Astrocyte (in vitro differentiated cells and primary cell): ENCODE measurements at places on chromosomes 4 and X.

DNA sequence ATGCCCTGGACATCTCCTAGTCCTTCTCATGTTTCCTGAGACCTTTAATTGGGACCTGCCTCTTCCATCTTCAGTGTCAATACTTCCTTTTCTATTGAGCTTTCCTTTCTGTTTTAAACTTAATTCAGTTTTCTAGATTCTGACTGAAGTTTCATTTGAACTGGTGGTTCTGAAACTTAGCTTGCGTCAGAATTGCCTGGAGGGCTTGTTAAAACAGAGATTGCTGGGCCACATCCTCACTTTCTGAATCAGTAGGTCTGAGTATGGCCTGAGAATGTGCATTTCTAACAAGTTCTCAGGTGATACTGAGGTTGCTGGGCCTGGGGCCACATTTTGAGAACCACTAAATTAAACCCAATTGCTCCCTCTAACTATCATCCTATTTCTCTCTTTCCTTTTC, 152.1 kb upstream of the DGKK start:
- no peak overlapping the region for H3K27ac ChIP-seq
- H3K4me1 ChIP-seq: no peaks in the 10 kb centered on the region
- DNase-seq: no peak
- H3K36me3 ChIP-seq: no peaks in the 10 kb centered on the region
- no peaks in the 10 kb centered on the region for H3K27me3 ChIP-seq

- no peak overlapping the region for H3K27ac ChIP-seq
- no peaks in the 10 kb centered on the region for H3K4me1 ChIP-seq
- no peaks in the 10 kb centered on the region for H3K36me3 ChIP-seq
- DNase-seq: no peak
- no peaks in the 10 kb centered on the region for H3K27me3 ChIP-seq
- H3K4me3 ChIP-seq: no peak overlapping the region
These were observed 58.1 kb upstream of the GBA3 start for GRCh38 chr4:22634541-22635181.

GRCh38 chr4:19123681-19124080, 1102.1 kb upstream of the LCORL start:
- H3K27me3 ChIP-seq: no peaks in the 10 kb centered on the region
- H3K4me3 ChIP-seq: no peak overlapping the region
- H3K36me3 ChIP-seq: no peaks in the 10 kb centered on the region
- no peak for DNase-seq
- no peaks in the 10 kb centered on the region for H3K4me1 ChIP-seq

GRCh38 chr4:6900956-6901355, 8.7 kb upstream of the TBC1D14 start:
- no peak overlapping the region for H3K27ac ChIP-seq
- no peak overlapping the region for H3K4me3 ChIP-seq
- H3K4me1 ChIP-seq: no peaks in the 10 kb centered on the region
- no peak for DNase-seq
- no peaks in the 10 kb centered on the region for H3K36me3 ChIP-seq

GRCh38 chr4:169080981-169081380, 70.9 kb upstream of the CBR4 start:
- peaks cover 20% of the 10 kb centered on the region for H3K4me1 ChIP-seq
- H3K4me3 ChIP-seq: no peak overlapping the region
- DNase-seq: peak; percentile 46
- no peaks in the 10 kb centered on the region for H3K27me3 ChIP-seq
- peaks cover 6% of the 10 kb centered on the region for H3K36me3 ChIP-seq

GRCh38 chr4:85402371-85402770, 72.6 kb upstream of the ARHGAP24 start:
- H3K27ac ChIP-seq: no peak overlapping the region
- no peaks in the 10 kb centered on the region for H3K36me3 ChIP-seq
- no peak overlapping the region for H3K4me3 ChIP-seq
- no peaks in the 10 kb centered on the region for H3K27me3 ChIP-seq

DNA sequence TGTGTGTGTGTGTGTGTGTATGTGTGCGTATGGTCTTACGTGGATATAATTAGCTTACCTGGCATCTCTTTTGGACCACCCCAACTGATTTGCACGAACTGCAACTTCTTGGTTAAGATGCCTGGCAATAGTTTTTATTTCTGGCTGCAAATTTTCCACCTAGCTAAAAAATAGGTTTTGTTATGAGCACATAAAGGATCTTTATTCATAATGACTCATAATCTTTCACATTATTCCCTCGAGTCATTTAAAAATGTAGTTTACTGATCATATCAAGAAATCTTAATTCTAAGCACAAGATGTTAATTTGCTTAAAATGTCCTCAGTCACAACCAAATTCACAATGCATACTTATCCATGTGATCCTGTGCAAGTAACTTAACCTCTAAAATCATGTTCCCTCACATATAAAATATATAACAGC, 1.5 kb downstream of the COX18 start:
- H3K27me3 ChIP-seq: no peaks in the 10 kb centered on the region
- peak overlapping the region; percentile 87 for H3K27ac ChIP-seq
- peaks cover 16% of the 10 kb centered on the region for H3K36me3 ChIP-seq

GRCh38 chrX:53160297-53160983, 64.6 kb downstream of the KDM5C start:
- H3K4me1 ChIP-seq: no peaks in the 10 kb centered on the region
- H3K4me3 ChIP-seq: no peak overlapping the region
- no peaks in the 10 kb centered on the region for H3K36me3 ChIP-seq
- no peak overlapping the region for H3K27ac ChIP-seq

DNA sequence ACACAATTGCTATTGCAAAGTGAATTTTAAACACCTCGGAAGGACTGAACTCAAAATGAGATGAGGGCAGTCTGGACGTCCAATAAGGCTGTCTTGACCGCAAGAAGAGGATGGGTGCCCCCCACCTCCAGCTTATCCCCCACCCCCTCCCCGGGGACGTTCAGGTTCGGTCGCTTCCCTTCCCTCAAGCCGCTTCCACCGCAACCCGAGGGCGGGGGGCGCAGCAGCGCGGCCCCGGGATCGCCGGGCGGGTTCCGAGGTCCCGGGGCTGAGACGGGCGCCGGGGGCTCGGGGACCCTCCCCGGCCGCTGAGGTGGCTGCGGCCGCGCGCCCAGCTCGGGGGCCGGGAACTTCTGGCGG, 480 bp downstream of the USP46 start:
- H3K4me3 ChIP-seq: peak overlapping the region; percentile 73
- no peaks in the 10 kb centered on the region for H3K27me3 ChIP-seq
- DNase-seq: no peak
- peaks cover 16% of the 10 kb centered on the region for H3K4me1 ChIP-seq

DNA sequence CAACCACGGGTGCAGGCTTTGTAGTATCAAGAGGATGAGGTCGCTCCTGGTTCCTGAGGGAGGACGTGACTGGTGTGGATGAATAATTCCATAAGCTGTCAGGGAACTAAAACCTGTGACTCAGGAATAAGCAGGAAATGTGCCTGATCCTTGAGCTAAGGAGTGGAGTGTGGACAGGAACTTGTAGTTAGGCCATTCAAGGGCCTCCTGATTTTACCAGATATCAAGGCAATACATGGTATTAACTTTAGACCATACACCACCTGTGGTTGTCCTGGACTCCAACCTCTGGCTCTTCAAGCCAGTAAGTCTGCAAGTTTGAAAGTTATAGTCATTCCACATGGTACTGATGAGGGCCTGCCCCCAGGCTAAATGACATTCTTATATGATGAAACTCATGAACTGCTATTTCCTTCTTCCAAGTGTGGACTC, 12.1 kb upstream of the ING2 start:
- H3K4me3 ChIP-seq: no peak overlapping the region
- peak; percentile 35 for DNase-seq
- no peak overlapping the region for H3K27ac ChIP-seq
- peaks cover 3% of the 10 kb centered on the region for H3K36me3 ChIP-seq

- no peaks in the 10 kb centered on the region for H3K27me3 ChIP-seq
- no peak overlapping the region for H3K4me3 ChIP-seq
- no peaks in the 10 kb centered on the region for H3K36me3 ChIP-seq
These were observed 476.8 kb downstream of the GABRG1 start for GRCh38 chr4:45646885-45647590.

DNA sequence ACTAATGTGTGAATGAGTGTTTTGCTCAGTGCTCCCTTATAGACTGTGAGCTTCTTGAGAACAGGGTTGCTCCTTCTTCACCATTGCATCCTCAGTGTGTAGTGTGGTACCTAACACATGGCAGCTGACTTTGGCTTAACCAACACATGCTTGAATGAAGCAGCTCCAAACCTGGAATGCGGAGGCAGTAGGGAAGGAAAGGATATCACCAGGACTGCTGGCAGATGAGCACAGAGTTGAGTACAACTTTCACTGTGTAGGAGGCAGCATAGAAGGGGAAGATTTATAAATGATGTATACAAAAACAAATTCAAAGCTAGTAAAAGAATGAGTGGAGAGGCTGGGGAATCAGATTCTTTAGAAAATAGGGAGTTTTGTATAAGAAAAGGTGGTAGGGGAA, 174.3 kb downstream of the SLIT2 start:
- no peak overlapping the region for H3K27ac ChIP-seq
- no peaks in the 10 kb centered on the region for H3K4me1 ChIP-seq
- H3K27me3 ChIP-seq: no peaks in the 10 kb centered on the region
- DNase-seq: no peak
- H3K36me3 ChIP-seq: no peaks in the 10 kb centered on the region

GRCh38 chr4:81919223-81919622, 447.5 kb upstream of the RASGEF1B start:
- no peaks in the 10 kb centered on the region for H3K27me3 ChIP-seq
- no peak overlapping the region for H3K27ac ChIP-seq
- H3K36me3 ChIP-seq: no peaks in the 10 kb centered on the region
- DNase-seq: no peak
- H3K4me3 ChIP-seq: no peak overlapping the region

- DNase-seq: peak; percentile 87
- H3K4me1 ChIP-seq: peaks cover 10% of the 10 kb centered on the region
- H3K27ac ChIP-seq: no peak overlapping the region
- H3K36me3 ChIP-seq: no peaks in the 10 kb centered on the region
- H3K27me3 ChIP-seq: no peaks in the 10 kb centered on the region
- no peak overlapping the region for H3K4me3 ChIP-seq
These were observed 34.5 kb downstream of the IQCM start for GRCh38 chr4:149781150-149781549.

GRCh38 chr4:3879681-3880614, 113.8 kb downstream of the ADRA2C start:
- H3K36me3 ChIP-seq: no peaks in the 10 kb centered on the region
- no peak overlapping the region for H3K4me3 ChIP-seq
- no peak overlapping the region for H3K27ac ChIP-seq
- no peak for DNase-seq

- DNase-seq: peak; percentile 76
- H3K27ac ChIP-seq: no peak overlapping the region
- no peaks in the 10 kb centered on the region for H3K4me1 ChIP-seq
These were observed 157.3 kb upstream of the TET2 start for GRCh38 chr4:104989371-104989770.

DNA sequence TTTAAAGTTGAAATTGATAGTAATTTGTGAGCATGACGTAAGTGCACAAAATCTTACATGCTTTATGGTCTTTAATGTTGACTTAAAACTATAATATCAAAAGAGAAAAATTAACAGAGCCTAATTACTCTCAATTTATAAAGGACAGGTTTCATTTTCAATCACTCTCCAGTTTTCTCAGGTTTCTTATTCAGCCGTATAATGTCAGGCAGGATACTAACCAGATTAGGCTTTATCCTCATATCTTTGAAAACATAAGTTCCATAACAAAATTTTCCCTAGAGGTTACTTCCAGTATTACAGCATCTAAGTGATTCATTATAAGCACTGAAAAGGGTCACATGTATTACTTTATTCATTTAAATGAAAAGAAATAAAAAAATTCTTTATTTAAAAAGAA, 492.1 kb downstream of the PACRGL start:
- H3K36me3 ChIP-seq: no peaks in the 10 kb centered on the region
- no peak overlapping the region for H3K4me3 ChIP-seq
- H3K27ac ChIP-seq: no peak overlapping the region
- no peaks in the 10 kb centered on the region for H3K27me3 ChIP-seq

DNA sequence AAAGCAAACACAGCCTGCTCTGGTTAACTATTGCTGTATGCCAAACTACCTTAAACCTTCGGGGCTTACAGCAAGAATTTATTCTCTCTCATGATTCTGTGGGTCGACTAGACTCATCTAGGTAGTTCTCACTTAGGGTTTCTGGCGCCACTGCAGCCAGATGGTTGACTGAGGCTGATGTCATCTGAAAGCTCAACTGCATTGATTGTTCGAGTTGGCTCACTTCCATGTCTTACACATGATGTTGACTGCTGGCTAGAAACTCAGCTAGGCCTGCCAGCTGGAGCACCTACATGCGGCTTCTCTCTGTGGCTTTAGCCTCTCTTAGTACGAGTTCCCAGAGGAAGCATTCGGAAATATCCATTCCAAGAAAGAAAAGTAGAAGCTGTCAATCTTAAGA, 103.2 kb downstream of the SRPX start:
- H3K27me3 ChIP-seq: no peaks in the 10 kb centered on the region
- no peak overlapping the region for H3K4me3 ChIP-seq
- H3K27ac ChIP-seq: no peak overlapping the region
- no peaks in the 10 kb centered on the region for H3K4me1 ChIP-seq

GRCh38 chr4:168099195-168099594, 6.9 kb downstream of the ANXA10 start:
- H3K27me3 ChIP-seq: no peaks in the 10 kb centered on the region
- no peak overlapping the region for H3K4me3 ChIP-seq
- no peak for DNase-seq
- H3K4me1 ChIP-seq: peaks cover 29% of the 10 kb centered on the region
- H3K27ac ChIP-seq: peak overlapping the region; percentile 74
- H3K36me3 ChIP-seq: no peaks in the 10 kb centered on the region

DNA sequence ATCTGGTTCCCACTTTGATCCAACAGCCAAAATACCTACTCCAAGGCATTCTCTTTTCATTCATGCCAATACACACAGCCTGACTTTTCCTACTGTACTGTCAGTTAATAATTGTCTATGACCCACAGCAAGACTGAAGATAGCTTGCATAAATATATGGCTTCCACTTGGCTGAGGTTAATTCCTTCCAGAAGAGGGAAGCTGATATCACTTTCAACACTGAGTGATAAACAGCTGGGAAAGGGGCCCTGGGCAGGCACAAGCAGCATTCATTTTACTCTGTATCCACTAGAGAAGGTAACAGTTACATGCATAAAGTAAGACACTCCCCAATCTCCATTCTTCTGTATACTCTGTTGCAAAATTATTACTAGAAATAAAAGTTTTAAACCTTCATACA, 200.2 kb upstream of the UGT8 start:
- H3K27ac ChIP-seq: no peak overlapping the region
- no peak overlapping the region for H3K4me3 ChIP-seq
- no peak for DNase-seq
- no peaks in the 10 kb centered on the region for H3K27me3 ChIP-seq
- no peaks in the 10 kb centered on the region for H3K4me1 ChIP-seq
- H3K36me3 ChIP-seq: no peaks in the 10 kb centered on the region

- H3K4me3 ChIP-seq: no peak overlapping the region
- H3K27me3 ChIP-seq: peaks cover under 1% of the 10 kb centered on the region
- H3K27ac ChIP-seq: peak overlapping the region; percentile 53
- H3K4me1 ChIP-seq: peaks cover 19% of the 10 kb centered on the region
- no peak for DNase-seq
These were observed 170.5 kb downstream of the PALLD start for GRCh38 chr4:168667376-168667775.

- no peak for DNase-seq
- no peaks in the 10 kb centered on the region for H3K4me1 ChIP-seq
- H3K4me3 ChIP-seq: no peak overlapping the region
- no peaks in the 10 kb centered on the region for H3K36me3 ChIP-seq
- H3K27ac ChIP-seq: no peak overlapping the region
- no peaks in the 10 kb centered on the region for H3K27me3 ChIP-seq
These were observed 62.6 kb downstream of the GRXCR1 start for GRCh38 chr4:42954963-42955669.
